PC-3 (cell line): ENCODE measurements at places on chromosomes 4 and X. TPM values are rescaled to one million over a fixed set of nuclear protein-coding genes. Genes with fewer than 3 reads are reported as not detected.

The ERVMER34-1 gene
- 1.1 and 1.7 TPM in 2 replicates for total RNA-seq

The CXorf49 gene
- total RNA-seq = not detected in 2 replicates

The TLR7 gene
- not detected in 2 replicates for total RNA-seq

The TNMD gene
- not detected in 2 replicates for total RNA-seq

The CT45A3 gene
- total RNA-seq = not detected in 2 replicates

The GAGE1 gene
- not detected in 2 replicates for total RNA-seq

The GPC4 gene
- total RNA-seq = 4.0 and 6.4 TPM in 2 replicates

- no peak overlapping the region for H3K27ac ChIP-seq
- no peak overlapping the region for H3K4me3 ChIP-seq
- H3K4me1 ChIP-seq = peaks cover 3% of the 10 kb centered on the region; the same call in 1 of the 2 replicates
- no peaks in the 10 kb centered on the region for H3K27me3 ChIP-seq
- no peak for DNase-seq
These were observed 52.6 kb downstream of the ZFYVE28 start for GRCh38 chr4:2365913-2366210.

GRCh38 chrX:69218407-69218997 is 53.2 kb upstream of the PJA1 start:
- no peak overlapping the region for H3K27ac ChIP-seq
- peaks cover 8% of the 10 kb centered on the region for H3K4me1 ChIP-seq
- H3K4me3 ChIP-seq = no peak overlapping the region
- no peaks in the 10 kb centered on the region for H3K27me3 ChIP-seq
- no peaks in the 10 kb centered on the region for H3K36me3 ChIP-seq

DNA sequence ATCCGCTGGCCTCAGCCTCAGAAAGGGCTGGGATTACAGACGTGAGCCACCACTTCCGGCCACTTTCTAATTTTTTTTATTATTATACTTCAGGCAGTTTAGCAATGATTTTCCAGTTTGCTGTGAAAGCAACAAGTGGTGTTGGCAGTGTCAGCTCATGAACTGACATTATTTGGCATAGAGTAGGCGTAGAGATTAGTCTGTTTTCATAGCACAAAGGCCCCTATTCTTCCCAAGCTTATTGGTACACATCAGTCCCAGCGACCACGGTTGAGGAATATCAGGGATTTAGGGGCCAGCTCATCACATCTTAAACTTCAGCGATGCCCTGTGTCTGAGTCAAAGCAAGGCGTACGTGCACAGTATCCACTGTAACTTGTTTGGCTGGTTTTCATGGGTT is 53.0 kb upstream of the RASSF6 start:
- peak; percentile 96 for DNase-seq
- H3K36me3 ChIP-seq = no peaks in the 10 kb centered on the region
- H3K27me3 ChIP-seq = no peaks in the 10 kb centered on the region
- peak overlapping the region; percentile 84 for H3K27ac ChIP-seq

DNA sequence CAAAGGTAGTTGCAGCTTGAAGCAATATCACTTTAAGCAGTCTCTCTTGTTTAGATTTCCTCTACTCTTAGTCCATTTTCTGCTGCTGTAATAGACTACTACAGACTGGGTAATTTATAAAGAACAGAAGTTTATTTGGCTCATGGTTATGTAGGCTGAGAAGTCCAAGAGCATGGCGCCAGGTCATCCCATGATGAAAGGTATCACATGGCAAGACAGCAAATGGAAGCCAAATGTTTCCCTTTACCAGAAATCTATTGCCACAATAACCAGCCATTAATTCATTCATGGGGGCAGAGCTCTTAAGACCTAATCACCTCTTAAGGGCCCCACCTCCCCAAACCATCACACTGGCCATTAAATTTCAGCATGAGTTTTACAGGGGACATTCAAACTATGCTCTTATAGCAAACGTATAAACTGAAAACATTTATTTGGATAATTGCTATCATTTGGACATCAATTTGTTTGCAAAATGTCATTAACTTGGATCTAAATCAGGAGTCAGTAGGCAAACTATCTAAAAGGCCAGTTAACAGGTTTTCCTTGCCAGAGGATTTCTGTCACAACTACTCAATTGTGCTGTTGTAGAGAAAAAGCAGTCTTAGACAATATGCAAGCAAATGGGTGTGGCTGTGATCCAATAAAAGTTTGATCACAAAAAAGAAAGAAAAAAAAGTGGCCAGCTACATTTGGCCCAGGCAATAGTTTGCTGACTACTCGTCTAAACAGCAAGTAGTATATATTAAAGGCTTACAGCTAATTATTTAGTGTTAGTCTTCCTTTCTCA is 75.7 kb upstream of the GUCY1A1 start:
- no peak overlapping the region for H3K4me3 ChIP-seq
- no peak overlapping the region for H3K27ac ChIP-seq
- H3K4me1 ChIP-seq = no peaks in the 10 kb centered on the region
- no peak for DNase-seq
- no peaks in the 10 kb centered on the region for H3K27me3 ChIP-seq

DNA sequence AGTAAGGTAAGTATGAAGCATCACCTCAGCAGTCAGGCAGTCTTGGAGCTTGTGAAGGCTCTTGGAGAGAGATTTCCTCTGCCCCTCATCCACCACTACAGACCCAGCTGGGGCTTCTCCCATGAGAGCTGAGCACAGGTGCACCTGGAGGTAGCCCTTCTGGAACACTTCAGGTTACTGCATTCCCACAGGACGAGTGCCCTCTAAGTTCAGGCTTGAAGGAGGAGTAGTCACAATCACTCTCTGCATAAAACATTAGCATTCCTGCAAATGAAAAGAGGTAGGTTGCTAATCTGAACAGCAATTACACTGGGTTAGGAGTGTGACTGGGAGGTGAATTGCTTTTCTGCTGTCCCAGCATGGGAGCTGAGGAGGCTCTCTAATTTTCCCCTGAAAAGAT is 308.8 kb downstream of the TEX13C start:
- no peak overlapping the region for H3K4me3 ChIP-seq
- DNase-seq = no peak
- H3K27me3 ChIP-seq = no peaks in the 10 kb centered on the region
- no peak overlapping the region for H3K27ac ChIP-seq
- no peaks in the 10 kb centered on the region for H3K36me3 ChIP-seq
- H3K4me1 ChIP-seq = no peaks in the 10 kb centered on the region

GRCh38 chr4:52367282-52367830 is 291.7 kb downstream of the USP46 start:
- DNase-seq = no peak
- no peaks in the 10 kb centered on the region for H3K4me1 ChIP-seq
- no peak overlapping the region for H3K27ac ChIP-seq

DNA sequence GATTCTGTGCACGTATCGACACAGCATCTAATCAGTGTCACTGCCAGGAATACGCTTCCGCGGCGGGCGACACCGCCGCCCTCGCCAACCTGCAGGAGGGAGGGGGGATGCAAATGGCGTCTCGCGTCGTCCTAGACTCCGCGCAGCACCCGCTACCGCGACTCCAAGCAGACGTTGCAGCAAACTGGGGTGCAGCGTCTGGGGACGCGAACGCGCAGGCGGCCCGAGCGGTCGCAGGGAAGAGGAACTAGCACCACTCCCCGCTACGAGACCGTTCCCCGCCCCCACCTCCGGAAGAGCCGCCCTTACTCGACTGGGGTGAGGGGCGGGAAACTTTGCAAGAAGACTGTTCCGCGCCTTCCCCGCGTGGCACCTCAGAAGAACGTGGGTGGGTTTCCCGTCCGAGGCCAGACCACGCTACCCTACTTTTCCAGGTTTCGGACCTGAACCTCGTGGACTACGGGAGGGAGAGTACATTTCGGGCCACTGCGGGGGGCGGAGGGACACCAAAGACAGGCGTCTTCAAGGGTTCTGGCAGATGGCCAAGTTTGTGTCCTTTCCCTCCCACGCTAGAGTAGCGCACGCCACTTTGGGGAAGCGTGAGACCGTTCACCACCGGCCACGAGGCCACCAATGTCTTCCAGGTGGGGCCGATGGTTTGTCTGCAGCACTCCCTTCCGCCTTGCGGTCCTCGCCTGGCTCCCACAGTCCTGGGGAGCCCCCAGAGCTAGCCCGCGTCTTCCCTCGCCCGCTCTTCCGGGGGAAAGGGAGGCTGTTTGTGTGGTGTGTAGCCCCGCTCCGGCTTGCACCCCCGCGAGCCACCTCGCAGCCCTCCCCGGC is 78.0 kb upstream of the BCOR start:
- H3K36me3 ChIP-seq = no peaks in the 10 kb centered on the region
- DNase-seq = peak; percentile 48
- H3K27me3 ChIP-seq = no peaks in the 10 kb centered on the region
- peaks cover 45% of the 10 kb centered on the region for H3K4me1 ChIP-seq
- peak overlapping the region; percentile 69 for H3K4me3 ChIP-seq

DNA sequence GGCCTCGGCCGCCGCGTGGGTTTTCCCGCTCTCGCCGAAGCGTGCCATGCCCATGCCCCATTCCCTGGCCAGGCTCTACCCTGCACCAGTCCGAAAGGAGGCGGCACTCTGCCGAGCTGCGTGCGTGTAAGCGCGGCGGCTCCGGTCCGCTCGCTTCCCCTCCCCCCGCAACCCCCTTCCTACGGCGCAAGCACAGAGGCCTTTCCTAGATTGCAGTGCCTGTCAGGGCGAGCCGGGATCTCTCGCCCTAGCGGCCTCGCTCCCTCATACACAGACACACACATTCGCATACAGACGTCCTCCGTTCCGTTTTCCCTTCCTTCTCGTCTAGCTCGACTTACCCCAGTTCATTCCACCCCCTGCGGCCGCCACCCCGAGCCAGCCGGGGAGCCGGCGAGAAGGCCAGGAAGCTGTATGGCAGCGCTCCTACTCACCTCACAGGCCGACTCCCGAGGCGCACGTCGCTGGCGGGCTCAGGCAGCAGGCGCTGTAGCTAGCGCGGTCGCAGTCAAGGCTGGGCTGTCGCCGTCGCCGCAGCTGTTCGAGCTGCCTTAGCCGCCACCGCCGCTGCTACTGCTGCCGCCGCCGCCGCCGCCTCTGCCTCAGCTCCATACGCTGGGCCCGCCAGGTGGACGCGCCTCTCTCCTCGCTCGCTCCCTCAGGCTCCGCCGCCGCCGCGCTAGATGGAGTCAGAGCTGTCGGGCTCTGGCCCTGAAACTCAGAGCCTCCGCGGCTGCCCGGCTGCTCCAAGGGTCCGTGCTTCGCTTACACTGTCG is 615 bp downstream of the NEXMIF start:
- H3K4me1 ChIP-seq = no peaks in the 10 kb centered on the region
- H3K36me3 ChIP-seq = no peaks in the 10 kb centered on the region
- peak overlapping the region; percentile 56 for H3K4me3 ChIP-seq
- no peak overlapping the region for H3K27ac ChIP-seq

DNA sequence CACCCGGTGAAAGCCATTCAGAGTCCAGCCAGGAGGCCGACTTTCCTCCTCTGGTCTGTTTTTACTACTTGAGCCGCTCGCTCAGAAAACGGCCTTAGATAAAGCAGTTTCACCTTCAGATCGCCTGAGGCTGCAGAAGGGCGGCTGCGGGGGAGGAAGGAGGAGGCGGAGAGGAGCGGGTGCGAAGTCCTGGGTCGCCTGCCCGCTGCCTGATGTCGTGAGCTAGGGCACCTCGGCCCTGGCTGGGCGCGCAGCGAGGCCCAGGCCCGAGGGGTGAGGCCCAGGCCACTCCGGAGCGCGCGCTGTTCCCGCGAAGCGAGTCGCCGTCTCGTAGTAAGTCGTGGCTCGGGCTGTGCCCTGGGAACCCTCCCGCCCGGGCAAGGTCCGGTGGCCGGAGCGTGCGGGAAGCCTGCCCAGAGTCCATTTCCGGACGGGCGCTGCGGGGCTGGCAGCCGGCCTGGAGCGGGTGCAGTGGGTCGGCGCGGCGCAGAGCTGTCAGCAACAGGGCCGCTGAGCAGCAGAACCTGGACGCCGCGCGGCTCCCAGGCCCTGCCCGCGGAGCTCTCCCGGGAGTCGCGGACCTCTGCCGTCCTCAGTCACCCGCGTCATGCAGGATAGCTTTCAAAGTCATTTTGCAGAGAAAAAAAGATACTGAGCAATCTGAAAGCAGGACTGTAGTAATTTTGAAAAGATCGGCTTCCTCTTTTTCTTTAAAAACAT is 18.6 kb downstream of the TRIM2 start:
- peak overlapping the region; percentile 70 for H3K4me3 ChIP-seq
- H3K4me1 ChIP-seq = peaks cover 38% of the 10 kb centered on the region
- no peaks in the 10 kb centered on the region for H3K27me3 ChIP-seq

GRCh38 chrX:154751669-154752271 is 893 bp upstream of the GAB3 start:
- H3K4me3 ChIP-seq = no peak overlapping the region
- peaks cover 7% of the 10 kb centered on the region; the same call in 1 of the 2 replicates for H3K4me1 ChIP-seq
- no peak overlapping the region for H3K27ac ChIP-seq
- no peak for DNase-seq

- H3K4me3 ChIP-seq = no peak overlapping the region
- no peak for DNase-seq
- no peak overlapping the region for H3K27ac ChIP-seq
- H3K4me1 ChIP-seq = no peaks in the 10 kb centered on the region
These were observed 104.4 kb downstream of the HHIP start for GRCh38 chr4:144750348-144750747.
